ENCODE measurements at places on chromosomes 16 and 17.

DNA sequence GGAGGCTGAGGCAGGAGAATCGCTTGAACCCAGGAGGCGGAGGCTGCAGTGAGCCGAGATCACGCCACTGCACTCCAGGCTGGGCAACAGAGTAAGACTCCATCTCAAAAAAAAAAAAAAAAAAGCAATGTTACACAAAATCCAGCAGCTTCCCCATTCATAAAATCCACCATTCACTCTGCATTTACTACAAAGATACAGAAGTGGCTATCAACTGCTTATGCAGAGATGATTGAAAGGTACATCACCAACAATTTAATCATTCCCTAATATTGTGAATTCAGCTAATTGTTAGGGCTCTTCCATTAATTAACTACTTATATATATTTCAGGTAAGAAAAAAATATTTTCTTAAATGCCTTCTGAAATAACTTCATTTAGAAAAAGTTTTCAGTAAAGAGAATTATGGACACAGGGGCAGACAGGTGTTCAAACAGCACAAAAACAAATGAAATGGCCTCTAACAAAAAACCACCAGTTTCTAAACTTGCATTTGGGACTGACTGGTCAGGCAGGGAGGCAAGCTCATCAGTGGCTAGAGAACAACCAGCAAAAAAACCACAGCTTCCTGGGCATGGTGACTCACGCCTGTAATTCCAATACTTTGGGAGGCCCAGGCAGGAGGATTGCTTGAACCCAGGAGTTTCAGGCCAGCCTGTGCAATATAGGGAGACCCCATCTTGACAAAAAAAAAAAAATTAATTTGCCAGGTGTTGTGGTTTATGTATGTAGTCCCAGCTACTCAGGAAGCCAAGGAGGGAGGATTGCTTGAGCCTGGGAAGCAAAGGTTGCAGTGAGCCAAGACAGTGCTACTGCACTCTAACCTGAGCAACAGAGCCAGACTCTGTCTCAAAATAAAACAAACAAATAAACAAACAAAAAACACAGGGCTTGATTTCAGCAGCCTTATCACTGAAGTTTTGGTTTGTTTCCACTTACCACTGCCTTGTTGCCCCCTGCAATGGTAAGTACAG is 26.3 kb downstream of the ERN1 start:
- DNase-seq = no peak

- no peak for DNase-seq
Measured at GRCh38 chr17:18371455-18371854, 6.1 kb upstream of the EVPLL start.

- DNase-seq = no peak
Measured at GRCh38 chr16:27387724-27388123, 14.2 kb upstream of the IL21R start.

GRCh38 chr17:34377078-34377823 is 14.2 kb upstream of the CCL1 start:
- no peak for DNase-seq

DNA sequence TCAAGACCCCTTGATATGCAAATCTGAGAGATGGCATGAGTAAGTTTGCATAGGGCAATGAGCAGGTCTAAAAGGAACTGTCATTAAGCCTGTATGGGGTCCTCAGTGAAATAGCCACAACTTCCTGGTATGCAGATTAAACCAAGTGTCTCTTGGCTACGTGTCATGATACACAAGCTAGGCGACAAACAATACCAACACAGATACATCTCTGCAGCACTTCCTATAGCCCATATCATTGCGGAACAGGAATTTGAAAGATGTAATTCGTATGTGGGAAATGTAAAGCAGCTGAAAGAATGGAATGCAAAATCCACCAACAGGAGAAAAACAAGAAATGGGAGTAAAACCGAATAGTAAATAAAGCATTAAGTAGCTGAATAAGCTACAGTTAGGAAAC is 12.9 kb downstream of the PRSS22 start:
- no peak for DNase-seq

- no peak for DNase-seq
Measured at GRCh38 chr16:78216166-78216745, 116.8 kb downstream of the WWOX start.
